ENCODE measurements at places on chromosomes 13 and 19.

- DNase-seq, result no peak
Measured at GRCh38 chr19:459724-460511, 915 bp downstream of the SHC2 start.

DNA sequence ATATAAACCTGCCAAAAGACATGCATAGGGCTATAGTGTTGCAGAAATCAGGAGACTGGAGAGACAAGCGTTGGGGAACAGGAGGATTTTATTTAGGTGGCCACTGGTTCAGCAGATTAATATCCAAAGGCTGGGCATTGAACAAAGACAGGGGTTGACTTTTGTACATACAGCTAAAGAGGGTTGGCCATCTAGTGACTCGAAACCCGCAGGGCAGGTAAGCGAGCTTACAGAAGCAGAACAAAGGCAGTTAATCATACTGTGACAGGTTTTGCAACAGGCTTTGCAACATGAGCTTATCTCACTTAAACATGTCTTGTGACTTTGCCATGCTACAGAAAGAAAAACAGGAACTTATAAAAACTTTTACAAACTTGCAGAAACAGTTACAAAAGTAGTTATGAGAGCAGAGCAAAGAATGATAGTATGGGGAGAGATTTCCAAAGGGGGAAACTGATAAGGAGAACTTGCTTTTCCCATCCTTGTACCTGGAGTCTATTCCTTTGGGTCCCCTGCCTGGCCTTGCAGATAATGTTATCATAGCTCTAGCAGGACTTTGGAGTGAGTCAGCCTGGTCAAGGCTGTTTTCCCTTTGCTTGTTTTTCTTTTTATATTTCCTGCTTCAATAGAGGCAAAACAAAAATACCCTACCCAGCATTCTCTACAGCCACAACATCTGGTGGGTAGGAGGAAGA, 234.2 kb downstream of the PCDH17 start:
- no peak for DNase-seq

- DNase-seq, result no peak
Measured at GRCh38 chr13:25153736-25154135, 18.4 kb downstream of the AMER2 start.

DNA sequence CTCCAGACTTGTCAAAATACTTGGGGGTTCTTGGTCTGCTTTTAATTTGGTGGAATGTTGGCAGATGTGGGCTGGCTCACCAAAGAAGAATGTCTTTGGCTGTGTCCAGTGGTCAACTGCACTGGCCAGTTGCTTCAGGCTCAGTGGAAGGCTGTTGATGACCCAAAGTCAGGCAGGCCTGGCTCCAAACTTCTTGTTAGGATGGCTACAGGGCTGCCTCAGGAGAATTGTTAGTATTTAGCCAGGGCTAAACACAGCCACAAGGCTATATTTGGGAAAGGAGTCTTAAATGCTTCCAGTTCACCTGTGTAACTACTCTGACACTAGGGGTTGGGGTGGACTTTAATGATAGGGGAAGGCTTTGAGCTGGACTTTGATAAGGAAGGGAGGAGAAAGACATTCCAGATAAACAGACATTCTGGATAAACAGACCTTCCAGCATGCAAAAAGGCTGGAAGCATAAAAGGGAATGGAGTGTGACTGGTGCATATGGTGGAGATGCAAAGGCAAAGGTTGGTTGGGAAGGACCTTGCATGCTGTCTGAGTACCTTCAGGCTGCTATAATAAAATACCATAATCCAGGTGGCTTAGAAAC, 116.8 kb downstream of the FOXO1 start:
- no peak for DNase-seq

DNA sequence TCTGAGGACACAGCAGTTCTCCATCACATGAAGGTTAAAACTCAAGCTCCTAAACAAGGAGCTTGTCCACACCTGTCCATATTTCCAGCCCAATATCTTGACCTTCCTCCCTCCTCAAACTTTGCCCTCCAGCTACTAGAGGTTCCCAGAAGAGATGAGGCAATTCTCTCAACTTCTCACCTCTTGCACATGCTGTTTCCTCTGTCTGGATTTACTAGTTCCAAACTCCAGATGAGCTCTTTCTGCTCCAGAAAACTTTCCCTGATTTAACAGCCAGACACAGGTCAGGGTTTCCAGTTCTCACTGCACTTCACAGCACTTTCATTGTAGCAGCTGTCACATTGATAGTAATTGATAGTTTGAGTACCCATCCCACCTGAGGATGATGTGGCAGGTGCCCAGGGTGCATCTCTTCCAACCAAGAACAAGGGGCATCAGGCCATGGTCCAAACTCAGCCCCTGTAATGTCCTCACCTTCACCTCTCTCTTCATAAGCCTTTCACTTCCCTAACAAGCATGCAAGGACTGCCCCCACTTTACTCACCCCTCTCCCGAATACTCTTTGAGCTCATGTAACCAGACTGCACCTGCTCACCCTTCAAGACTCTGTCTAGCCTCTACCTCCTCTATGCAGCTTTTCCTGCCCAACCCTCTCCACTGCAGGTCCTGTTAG, 3.0 kb upstream of the WDFY2 start:
- no peak for DNase-seq

GRCh38 chr13:24173795-24174194, 13.3 kb downstream of the SPATA13 start:
- DNase-seq, result no peak

GRCh38 chr13:34897220-34897619, 44.9 kb upstream of the NBEA start:
- DNase-seq, result no peak

DNA sequence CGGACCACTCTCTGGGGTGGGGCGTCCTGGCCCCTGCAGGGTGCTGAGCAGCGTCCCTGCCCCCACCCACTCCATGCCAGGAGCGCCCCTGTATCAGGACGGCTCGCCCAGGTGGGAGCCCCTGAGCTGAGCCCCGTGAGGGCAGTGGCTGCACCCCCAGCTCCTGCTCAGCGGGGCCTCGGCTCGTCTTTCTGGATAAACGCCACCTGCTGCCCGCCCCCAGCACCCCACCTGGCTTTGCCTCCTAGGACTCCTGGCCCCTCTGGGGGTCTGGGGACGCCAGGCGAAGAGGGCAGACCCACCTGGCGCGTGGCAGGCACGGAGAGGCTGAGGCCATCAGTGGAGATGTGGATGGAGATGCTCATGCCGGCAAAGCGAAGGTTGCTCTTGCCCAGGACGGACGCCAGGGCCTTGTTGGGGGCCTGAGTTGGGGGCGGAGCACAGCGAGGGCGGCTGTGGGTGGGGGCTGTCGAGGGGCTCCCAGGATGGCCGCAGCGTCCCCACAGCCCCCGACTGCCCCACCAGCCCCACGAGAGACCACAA, 22.3 kb downstream of the SHC2 start:
- DNase-seq, result no peak

GRCh38 chr19:10450191-10450852, 30.0 kb downstream of the PDE4A start:
- no peak for DNase-seq

Data from T-helper 9 cell (primary cell).